Fibroblast of skin of scalp (primary cell): ENCODE measurements at places on chromosomes 6 and 20.

DNA sequence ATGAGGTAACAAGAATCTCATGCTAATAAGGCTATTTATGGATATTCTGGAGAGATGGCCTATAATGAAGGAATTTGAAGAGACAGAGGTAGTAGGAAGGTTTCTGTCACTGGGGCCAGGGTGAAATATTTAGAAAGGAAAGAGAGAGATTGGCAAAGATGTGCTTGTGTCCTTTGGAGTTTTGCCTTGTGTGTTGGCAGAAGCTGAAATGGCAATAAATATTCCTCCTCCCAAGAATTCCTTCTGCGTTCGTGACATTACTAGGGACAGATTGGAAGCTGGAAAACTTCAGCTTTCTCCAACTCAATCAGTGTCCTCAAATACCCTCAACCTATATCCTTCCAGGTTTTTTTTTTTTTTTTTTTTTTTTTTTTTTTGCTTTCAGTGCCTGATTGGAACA, 6.3 kb downstream of the SAMD5 start:
- no peak for DNase-seq

- no peak for DNase-seq
Observed at GRCh38 chr6:34654061-34654710, 42.4 kb downstream of the ILRUN start.

DNA sequence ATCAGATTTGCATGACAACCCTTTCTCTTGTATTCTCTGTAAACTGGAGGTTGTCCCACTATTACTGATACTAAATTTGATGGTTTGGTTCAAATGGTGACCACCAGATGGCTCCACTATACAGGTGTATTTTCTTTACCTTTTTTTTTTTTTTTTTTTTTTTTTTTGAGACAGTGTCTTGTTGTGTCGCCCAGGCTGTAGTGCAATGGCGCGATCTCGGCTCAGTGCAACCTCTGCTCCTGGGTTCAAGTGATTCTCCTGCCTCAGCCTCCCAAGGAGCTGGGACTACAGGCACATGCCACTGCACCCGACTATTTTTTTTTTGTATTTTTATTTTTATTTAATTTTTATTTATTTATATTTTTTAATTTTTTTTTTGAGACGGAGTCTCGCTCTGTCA, 6.6 kb upstream of the WTAP start:
- DNase-seq: no peak

DNA sequence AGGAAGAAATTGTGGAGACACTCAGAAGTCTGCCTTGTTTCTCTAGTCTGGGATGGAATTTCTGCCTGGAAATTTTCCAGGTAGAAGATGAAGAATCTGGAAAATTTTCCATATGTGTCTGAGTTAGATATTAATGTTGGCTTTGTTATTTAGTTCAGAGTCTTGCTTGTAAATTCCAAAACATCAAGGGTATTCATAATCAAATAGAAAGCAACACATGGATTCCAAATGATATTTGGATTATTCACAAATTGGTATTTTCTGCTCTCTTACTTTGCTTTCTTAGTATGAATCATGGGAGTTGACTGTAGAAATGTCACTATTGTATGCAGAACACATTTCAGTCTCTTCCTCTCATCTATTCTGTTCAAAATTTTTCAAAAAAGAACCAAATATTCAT, 116.0 kb downstream of the GRIK2 start:
- DNase-seq: peak; percentile 86

DNA sequence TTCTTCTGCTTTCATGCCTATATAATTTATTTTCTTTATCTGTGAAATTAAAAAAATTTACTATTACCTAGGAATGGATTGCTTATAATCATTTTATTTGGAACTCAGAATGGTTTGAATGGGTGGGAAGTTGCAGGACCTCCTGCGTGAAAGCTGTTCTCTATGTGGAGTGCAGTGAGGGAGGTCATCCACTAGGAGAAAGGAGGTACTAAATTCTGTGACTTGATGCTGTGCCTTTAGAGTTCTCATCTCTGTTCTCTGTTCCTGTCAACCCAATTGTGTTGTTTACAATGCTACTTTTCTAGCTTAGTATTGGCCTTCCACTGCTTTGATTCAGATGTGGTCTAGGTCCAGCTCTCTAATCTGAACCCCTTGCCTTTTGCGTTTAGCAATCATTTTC, 65.0 kb upstream of the HIVEP1 start:
- no peak for DNase-seq

GRCh38 chr20:40571639-40572038, 117.4 kb downstream of the MAFB start:
- no peak for DNase-seq

DNA sequence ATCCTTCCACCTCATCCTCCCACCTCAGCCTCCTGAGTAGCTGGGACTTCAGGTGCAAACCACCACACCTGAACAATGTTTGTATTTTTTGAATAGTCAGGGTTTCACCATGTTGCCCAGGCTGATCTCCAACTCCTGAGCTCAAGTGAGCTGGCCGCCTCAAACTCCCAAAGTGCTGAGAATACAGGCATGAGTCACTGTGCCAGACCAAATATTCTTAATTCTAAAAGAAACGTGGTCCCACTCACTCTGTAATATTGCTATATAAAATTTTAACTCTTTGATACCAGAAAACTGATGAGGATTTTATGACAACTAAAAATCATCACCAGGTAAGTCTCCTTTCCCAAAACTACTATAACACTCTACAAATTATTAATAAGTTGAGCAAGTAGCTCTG, 716.8 kb upstream of the GJE1 start:
- DNase-seq: no peak

DNA sequence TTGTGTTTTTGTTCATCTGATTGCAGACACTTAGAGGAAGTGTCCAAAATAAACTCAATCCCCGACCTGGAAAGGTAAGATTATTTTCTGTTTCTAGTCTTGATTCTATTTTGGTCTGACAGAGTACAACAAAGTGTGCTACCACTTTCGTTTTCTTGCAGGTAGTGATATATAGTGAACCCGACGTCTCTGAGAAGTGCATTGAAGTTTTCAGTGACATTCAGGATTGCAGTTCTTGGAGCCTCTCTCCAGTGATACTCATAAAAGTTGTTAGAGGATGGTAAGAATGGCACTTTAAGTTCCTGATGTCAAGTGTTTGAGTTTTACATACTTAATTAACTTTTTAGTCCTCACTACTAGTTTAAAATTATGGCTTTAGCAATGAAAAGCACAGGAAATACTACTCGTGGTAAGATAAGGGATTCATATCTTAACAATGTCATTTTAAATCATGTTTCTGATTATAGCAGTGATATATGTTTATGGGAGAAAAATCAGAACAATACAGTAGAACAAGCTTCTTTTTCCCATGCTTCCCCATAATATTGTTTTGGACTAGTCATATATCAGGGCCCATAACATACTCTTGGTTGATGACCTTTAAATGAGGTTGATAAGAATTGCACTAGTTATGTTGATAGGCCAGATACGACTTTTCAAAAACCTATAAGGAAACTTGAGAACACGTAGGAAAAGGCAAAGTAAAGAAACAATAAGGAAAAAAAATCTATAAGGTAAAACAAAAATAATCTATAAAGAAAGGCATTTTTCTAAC, 104.0 kb downstream of the RTN4IP1 start:
- no peak for DNase-seq

GRCh38 chr20:2814587-2815051, at the start of gene C20orf141:
Gene C20orf141, plus strand, starts transcription at chr20:2814987. Its CDS starts 198 bp downstream, at chr20:2815185.
- peak; percentile 100 for DNase-seq

- peak; percentile 2 for DNase-seq
Observed at GRCh38 chr20:13220904-13221297, at the start of gene ISM1. Gene ISM1, plus strand, starts transcription at chr20:13221274. Its CDS starts 503 bp downstream, at chr20:13221777.

DNA sequence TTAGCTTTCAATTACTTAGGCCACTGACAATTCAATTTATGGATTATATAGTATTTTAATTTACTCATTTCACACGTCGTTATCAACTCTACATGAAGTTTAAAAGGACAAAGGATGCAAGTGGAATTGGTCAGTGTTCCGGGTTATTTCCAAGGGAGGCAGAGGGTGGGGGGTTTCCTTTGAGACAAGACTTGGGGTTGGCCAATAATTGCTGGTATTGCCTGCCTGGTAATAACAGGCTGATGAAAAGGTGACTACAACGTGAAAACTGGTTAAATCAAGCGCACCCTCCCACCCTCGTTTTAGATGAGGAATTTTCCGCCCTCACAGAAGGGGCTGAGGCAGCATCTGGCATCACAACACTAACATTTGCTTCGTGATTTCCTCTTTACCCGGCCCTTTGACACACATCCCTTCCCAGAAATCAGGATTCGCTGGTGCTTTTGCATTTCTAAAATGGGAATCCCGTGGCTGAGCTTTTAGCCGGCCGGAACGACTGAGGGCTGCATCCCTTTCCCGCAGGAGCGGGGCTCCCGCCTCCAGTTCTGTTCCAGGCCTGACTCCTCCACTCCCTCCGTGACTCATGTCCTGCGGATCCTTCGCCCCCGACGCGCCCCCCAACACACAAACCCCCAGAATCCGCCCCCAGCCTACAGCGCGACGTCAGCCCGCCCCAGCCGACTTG, 999 bp upstream of the PIM1 start:
- no peak for DNase-seq

DNA sequence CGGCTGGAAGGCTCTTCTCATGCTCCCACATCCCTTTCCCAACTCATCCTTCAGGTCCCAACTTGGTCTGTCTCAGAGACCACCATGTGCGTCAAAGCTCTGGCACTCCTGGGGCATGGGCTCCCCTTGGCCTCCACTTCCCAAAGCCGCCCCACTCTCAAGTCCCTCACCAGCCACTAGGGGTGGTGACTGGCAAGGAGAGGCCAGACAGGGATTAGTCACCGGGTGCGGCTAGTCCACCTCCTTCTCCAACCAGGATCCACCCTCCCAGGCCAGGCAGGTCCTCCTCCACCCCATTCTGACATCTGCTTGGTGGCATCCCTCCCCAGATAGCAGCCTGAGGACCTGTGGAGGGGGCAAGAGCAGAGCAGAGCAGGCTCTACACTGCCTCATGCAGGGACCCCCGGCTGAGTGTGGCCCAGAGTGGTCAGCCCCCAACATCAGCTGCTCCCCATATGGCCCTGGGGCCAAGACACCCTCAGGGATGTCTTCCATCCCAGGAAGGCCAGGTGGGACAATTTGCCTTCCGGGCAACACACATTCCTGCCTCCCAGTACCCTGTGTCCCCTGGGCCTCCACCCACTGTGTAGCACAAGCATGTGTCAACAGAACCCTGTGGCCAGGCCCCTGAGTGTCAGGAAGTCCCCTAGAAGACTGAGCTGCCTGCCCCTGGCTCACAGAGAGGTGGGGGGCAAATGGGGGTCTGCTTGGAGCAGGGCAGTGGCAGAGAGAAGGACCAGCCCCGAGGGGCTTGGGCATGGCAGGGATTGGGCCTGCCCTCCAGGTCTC, 29.2 kb downstream of the YTHDF1 start:
- no peak for DNase-seq

DNA sequence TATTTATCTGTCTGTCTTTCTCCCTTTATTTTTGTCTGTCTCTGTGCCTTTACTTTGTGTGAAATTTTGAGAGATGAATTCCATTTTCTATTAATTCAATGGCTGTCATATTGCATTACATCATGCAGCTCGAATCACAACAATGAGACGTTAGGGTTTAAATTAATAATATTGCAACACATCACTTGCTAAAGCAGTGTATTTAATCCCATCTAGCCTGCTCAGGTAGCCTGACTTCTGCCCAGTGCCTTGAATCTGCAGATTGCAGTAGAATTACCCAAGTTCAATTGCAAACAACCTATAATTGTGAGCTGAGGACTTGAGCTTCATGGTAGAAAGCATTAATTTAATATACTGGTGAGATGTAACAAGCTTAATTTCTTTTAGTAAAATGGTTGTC, 235.7 kb upstream of the TSHZ2 start:
- DNase-seq: no peak
